ENCODE measurements at places on chromosomes 11 and 22. TPM values are rescaled to one million over a fixed set of nuclear protein-coding genes. Genes with fewer than 3 reads are reported as not detected.

- DNase-seq, result no peak
Measured at GRCh38 chr22:47698906-47699305, 936.5 kb downstream of the TBC1D22A start.

Gene CCDC87
- total RNA-seq, result 0.91 TPM

DNA sequence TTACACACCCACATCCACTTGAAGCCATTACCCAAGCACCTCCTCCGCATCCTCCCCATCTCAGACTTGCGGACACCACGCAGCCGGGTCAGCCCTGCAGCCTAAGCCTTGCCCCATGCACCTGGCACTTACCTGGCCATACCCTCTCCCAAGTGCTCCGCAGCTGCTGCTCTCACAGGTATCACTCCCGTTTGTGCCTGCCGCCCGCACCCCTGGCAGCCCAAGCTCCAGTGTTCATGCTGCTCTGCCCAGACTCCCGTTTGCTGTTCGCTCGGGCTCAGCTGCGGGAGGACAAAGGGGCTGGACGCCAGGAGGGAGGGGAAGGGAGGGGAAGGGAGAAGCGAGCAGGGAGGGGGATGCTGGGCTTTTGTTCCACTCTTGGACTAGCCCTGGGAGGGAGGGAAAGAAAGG, at the start of gene KLHL35:
TSS of gene KLHL35 (minus strand) at position 293 of the 411 bp plus-strand sequence. CDS start 2,574 bp downstream, outside the sequence.
- no peak for DNase-seq

Gene IGHMBP2
- 32.4 TPM for total RNA-seq

GRCh38 chr11:130449996-130450769, 1.7 kb downstream of the ADAMTS15 start:
- DNase-seq, result no peak

- DNase-seq, result peak; percentile 83
Measured at GRCh38 chr11:68383976-68384501, 71.6 kb downstream of the LRP5 start.

DNA sequence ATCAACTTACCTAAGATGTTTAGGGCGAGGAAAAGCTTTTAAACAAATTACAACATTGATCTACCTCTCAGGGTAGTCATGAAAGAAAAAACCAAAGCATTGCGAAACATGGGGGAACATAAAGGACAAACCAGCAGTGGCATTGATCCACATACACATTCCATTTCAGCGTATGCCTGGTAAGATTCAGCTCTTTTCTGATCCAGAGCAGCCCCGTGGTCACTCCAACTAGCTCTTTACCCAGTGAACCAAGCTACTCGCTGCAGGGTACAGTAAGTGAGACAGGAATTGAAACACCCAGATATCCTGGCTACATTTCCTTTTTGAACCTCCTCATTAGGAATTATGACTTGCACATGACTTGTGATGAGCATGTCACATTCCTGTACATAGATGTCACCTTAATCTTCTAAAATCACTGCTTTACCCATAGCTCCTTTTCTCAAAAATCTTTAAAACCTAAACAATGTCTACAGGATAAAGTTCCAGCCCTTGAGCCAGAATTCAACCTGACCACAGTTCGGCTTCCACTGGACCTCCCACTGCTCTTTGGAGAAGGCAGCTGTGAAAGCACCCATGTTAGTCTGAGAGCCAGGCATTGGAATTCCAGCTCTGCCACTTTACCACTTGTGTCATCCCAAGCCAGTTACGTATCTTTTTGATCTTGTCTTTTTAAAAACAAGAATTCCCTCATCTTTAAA, 42.9 kb upstream of the AKIP1 start:
- peak; percentile 6 for DNase-seq

DNA sequence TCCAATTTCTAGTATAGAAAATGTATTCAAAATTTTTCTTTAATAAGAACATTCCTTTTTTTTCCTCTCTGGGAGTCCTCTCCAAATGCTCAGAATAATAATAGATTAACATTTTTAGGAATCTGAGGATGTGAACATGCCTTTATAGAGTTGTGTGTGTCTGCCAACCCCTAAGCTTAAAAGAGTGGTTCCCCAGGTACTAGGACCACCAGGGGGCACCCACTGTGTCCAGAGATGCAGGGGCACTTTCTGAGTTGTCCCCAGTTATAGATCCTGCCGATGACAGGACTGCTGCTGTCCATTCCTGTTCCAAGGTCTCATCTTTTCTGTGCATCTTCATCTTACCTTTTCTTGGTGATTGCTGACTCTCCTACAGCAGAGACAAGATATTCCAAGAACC, 27.0 kb upstream of the MICAL2 start:
- DNase-seq, result no peak

GRCh38 chr11:96116376-96116775, 192.5 kb upstream of the MTMR2 start:
- DNase-seq, result no peak

- no peak for DNase-seq
Measured at GRCh38 chr11:117160826-117161225, 16.7 kb downstream of the PAFAH1B2 start.

DNA sequence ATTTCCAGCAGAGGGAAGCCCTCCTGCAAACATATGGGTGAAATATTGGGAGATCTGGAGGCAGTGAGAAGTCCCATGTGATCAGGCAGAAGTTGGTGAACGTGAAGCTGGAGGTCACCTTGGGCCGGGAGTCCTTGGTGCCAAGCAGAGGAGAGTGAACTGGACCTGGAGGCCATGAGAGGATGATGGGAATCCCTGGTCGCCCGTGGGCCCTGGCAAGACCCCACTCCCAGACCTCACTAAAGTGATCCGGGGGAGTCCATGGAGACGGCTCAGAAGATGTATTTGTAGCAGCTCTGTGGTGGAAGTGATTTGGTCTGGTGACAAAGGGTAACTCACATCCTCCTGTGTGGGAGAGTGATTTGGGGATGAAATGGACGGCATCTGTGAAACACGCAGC, 71.0 kb downstream of the ARHGAP8 start:
- no peak for DNase-seq

DNA sequence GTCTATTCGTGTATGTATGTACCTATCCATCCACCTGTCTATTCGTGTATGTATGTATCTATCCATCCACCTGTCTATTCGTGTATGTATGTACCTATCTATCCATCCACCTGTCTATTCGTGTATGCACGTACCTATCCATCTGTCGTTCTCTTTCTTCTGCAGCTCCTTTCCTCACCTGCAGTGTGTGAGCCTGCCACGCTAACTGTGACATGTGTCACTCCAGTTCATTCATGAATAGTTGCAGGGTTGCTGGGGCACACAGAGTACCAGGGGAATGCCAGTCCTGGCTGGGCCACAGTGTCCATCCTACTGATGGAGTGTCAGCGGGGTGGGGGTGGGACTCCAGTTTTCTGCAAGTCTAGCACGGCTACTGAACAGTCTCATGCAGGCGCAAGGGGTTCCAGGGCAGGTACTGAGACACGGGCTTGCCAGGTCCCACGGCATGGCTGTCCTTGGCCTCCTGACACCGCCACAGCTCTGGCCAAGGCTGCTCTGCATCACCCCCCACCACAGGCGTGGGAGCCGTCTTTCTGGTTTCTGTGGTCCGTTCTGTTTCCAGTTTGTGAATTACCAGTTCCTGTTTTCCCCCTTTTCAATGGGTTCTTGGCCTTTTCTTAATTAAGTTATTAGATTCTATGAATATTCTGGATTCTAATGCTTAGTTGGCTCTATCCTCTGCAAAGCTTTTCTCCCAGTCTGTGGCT, 88.8 kb upstream of the CLDN5 start:
- DNase-seq, result no peak

DNA sequence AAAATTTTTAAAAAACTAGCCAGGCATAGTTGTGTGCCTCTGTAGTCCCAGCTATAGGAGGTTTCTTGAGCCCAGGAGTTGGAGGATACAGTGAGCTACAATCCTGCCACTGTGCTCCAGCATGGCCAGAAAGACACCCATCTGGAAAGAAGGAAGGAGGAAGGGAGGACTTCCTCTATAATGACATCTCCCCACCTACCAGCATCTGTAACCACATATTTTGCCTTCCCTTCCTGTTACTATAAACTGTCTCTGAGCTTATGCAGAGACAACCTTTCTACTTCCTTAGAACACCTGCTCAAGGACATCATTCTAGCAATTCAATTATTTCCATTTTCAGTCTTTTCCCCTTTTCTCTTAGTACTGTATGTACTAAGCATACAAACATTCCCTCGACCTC, 2.2 kb upstream of the NUP160 start:
- no peak for DNase-seq

GRCh38 chr22:22616636-22617035, 27.8 kb upstream of the GGTLC2 start:
- DNase-seq, result peak; percentile 29

GRCh38 chr11:71203681-71204080, 48.7 kb downstream of the SHANK2 start:
- DNase-seq, result no peak

Gene DBX1
- total RNA-seq, result not detected

Gene OR10A2
- total RNA-seq, result not detected

GRCh38 chr11:99494065-99494464, 473.3 kb downstream of the CNTN5 start:
- no peak for DNase-seq

Gene OPCML
- not detected for total RNA-seq

GRCh38 chr22:26362471-26362870, 66.6 kb upstream of the ASPHD2 start:
- DNase-seq, result no peak

Gene FOLH1
- 0.81 TPM for total RNA-seq

DNA sequence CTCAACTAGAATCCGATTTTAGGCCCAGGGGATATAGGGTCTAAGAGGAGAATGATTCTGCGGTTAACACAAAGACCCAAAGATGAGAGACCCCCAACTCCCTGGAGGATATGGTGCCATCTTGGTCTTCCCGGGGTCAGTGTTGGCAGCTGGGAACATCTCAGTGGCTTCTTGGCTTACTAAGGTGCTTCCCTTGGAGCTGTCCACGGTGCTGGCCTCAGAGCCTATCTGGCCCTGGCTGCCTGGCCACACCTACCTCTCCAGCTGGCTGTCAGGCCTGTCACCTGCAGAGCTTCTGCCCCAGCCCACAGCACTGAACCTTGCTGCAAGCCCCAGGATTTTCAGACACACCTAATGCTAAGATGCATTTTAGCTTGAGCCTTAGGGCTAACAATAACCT, 70.7 kb upstream of the THY1 start:
- DNase-seq, result peak; percentile 31

- DNase-seq, result no peak
Measured at GRCh38 chr11:10846660-10847059, 11.2 kb downstream of the ZBED5 start.

Gene ST14
- 174 TPM for total RNA-seq

Gene HEPHL1
- not detected for total RNA-seq

DNA sequence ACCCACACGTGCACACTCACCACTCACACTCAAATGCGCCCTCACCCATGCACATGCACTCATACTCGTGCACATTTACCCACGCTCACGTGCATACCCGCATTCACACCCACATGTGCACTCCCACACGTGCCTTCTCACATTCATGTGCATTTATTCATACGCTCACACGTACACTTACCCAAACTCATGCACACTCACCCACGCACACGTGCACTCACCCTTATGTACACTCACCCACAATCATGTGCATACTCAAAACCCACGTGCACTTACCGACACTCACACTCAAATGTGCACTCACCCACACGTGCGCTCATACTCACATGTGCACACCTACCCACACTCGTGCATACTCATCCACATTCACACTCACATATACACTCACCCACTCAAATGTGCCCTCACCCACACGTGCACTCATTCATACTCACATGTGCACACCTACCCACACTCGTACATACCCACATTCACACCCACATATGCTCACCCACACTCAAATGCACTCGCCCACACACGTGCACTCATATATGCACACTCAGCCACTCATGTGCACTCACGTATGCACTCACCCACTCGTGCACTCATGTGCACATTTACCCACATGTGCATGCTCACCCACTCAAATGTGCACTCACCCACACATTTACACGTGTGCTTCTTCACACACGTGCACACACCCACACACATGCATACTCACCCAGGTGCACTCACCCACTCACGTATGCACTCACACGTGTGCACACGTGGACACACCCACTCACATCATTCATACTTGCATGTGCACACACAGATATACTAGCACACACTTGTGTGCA, 84.4 kb downstream of the TRMU start:
- no peak for DNase-seq

- DNase-seq, result no peak
Measured at GRCh38 chr11:91986218-91986617, 238.4 kb upstream of the FAT3 start.

DNA sequence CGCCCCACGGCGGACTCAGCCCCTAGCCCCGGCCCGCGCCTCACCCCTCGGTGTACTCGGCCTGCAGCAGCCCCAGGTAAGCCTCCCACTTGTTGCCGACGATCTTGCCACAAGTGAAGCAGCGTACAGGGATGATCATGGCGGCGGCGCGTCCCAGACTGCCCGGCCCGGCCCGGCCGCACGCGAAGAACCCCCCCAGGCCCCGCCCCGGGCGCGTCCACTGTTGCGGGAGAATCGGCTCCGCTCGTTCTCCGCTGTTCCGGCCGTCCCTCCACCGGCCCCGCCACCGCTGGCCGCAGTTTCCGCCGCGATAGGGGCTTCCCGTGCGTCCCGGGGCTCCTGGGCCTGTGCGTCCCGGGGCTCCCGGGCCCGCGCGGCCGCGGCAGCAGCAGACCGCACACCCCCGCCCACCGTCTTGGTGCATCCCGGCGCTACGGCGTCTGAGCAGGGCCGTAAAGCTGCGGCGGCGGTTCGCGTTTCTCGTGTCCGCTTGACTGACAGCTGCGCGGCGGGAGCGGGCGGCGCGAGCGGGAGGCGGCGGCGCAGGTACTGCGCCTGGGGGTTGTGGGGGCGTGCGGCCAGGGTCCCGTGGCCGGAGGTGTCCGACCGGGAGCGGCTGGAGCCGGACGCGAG, at the start of the genes POLR2L and TSPAN4:
TSS of gene POLR2L (minus strand) at position 160 of the 633 bp plus-strand sequence. CDS start at position 139, 21 bp downstream.
TSS of gene TSPAN4 (plus strand) at position 483 of the 633 bp plus-strand sequence. CDS start 7,453 bp downstream, outside the sequence.
- DNase-seq, result peak; percentile 91

- DNase-seq, result no peak
Measured at GRCh38 chr11:96125400-96125799, 201.5 kb upstream of the MTMR2 start.

GRCh38 chr11:79156031-79156430, 284.8 kb downstream of the TENM4 start:
- DNase-seq, result no peak

DNA sequence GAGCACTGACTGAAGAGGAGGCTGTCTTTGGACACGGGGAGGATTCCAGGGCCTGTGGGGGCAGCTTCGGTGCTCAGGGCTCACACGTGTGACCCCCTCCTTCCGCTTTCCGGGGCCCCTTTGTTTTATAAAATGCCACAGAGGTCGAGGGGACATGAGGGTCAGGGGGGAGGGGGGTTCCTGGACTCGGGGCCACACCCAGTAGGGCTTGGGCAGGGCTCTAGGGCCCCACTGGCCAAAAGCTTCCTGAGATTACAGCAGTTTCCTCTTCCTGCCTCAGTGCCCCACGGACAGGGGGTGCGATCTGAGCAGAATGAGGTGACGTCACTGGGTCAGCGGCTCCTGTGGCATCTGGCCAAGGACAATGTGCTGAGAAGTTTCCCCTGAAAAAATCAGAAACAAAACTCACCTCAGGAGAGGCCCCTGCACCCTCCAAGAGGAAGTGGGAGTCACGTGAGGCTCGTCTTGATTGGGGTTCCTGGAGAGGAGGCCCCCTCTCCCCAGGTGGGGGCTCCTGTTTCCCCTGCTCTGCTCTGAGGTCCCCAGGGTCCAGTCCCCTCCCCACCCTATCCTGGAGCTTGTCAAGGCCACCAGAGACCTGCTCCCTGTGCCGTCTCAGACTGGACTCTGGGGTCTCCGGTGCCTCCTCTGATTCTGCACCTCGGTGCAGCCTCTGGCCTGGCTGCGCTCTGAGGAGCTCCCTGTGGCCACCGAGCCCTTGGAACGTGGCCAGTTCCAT, 6.4 kb upstream of the IFITM3 start:
- DNase-seq, result no peak

Data from Calu3 (cell line).